Activated T-helper 9 cell treated with anti-CD3 and anti-CD28 coated beads, Interleukin-2, amount 50 U/mL, for 16 hours (primary cell): ENCODE measurements at places on chromosomes 4 and X.

GRCh38 chrX:43003204-43003565 is 225.2 kb upstream of the PPP1R2C start:
- no peak for DNase-seq

DNA sequence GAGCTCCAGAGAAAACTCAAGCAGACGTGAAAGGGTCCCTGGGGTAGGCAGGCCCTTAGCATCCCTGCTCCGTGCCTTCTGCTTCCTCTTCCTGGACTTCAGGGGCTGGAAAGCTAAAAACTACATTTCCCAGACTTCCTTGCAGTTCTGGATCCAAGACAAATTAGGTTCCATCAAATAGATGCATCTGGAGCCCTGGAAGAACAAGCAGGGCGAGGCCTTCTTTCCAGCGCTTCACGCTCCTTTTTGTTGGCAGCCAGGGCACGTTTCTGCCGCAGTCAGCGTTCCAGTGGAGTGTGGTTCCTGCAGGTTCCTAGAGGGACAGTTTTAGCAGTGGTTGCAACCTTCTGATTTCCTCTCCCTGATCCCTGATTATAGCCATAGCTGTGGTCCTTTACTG is 53.6 kb upstream of the MSX1 start:
- DNase-seq = no peak

GRCh38 chr4:20987191-20987590 is 286.9 kb downstream of the PACRGL start:
- DNase-seq = no peak

- no peak for DNase-seq
Measured at GRCh38 chrX:30851449-30851848, 37.6 kb downstream of the TAB3 start.

DNA sequence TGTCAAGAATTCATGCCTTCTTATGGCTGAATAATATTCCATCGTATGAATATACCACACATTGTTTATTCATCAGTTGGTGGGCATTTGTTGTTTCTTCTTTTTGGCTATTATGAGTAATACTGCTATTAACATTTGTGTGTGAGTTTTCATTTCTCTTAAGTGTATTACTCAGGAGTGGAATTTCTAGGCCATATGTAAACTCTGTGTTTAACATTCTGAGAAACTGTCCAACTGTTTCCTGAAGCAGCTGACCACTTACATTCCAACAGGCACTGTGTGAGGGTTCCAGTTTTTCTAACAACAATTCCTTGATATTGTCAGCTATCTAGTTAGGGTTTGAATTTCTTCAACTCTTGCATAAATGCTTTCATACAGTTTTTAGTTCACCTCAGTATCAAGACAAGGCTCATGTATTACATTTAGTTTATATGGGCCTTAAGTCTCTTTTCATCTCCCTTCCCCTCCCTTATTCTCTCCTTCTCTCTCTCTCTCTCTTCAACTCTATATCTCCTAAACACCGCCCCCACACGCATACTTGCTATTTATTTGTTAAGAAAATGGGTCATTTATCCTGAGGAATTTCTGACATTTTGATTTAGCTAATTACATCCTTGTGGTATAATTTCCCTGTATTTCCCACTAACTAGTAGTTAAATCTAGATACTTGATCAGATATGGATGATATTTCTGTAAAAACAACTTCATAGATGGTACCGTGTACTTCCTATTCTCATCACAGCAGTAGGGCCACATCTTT is 77.4 kb downstream of the WDR19 start:
- DNase-seq = no peak

GRCh38 chr4:8346838-8347605 is 77.5 kb downstream of the HTRA3 start:
- DNase-seq = no peak

DNA sequence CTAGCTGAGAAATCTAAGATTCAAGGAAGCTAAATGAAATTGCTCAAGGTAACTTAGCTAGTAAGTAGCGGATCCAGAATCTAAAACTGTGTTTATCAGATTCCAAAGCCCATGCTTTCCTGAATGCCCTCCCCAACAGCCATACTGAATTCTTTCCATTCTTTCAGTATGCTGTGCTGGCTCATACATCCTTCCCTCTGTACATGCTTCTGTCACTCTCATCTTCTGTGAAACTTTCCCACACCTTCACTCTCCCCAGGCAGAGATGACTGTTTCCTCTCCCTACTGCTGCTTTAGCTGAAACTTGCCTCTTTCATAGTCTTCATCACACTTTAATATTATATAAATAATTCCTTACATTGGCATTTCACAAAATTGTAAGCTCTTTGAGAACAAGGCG is 39.3 kb upstream of the SMARCAD1 start:
- no peak for DNase-seq

DNA sequence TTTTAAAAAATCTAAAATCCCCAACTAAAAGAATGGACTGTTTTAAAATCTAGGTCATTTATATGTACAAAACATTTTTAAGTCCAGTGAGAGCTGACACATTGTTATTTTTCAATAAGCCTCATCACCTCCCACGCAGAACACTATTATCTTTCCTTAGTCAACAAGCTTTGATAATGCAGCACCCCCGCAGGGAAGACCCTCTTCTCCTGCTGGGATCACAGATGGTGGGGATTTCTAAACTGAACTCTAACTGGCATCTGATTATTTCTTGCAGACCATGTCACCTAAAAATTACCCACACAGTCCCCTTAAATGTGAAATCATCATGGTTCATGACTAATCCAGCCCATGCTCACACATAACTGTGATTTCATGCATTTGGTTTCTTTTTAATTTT is 11.6 kb downstream of the SYTL4 start:
- DNase-seq = no peak
